Breast epithelium (tissue), 4 donors: ENCODE measurements at places on chromosomes 1 and 21. TPM values are rescaled to one million over a fixed set of nuclear protein-coding genes. Genes with fewer than 3 reads are reported as not detected.

The APOBEC4 gene
- not detected for total RNA-seq

- H3K36me3 ChIP-seq = no peaks in the 10 kb centered on the region
- H3K4me1 ChIP-seq = no peaks in the 10 kb centered on the region
- H3K27me3 ChIP-seq = no peaks in the 10 kb centered on the region
- H3K27ac ChIP-seq = peak overlapping the region; percentile 83
- DNase-seq = no peak
- H3K4me3 ChIP-seq = no peak overlapping the region
These were observed 92.5 kb upstream of the RUNX3 start for GRCh38 chr1:25022361-25023189.

The CXADR gene
- 0.32 TPM for total RNA-seq

DNA sequence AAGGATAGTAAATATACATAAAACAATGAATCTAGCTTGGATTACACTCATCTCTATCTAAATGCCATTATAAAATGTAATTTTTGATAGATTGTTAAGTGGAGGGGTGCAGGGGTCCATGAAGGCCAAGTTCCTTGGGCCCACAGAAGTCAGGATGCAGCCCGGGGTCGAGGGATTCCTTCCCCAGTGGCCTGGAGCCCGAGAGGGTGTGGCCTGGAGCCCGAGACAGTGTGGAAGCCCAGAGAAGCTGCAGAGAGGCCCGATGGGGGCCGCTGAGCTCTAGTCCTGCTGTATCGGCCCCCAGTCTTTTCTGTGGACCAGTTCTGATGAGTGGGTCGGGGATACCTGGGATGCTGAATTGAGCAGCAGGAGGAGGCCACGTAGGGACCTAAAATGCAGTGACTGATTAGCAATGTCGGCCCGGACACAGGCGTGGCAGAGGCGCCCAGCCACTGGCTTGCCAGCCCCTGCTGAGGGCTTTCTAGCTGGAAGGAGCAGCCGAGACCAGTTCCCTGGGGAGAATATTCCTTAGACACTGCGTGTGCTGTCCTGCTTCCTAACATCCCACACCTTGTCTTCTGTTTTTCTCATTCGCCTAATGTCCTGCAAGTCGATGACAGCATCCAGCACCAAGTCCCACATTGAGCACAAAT is 38.9 kb downstream of the UMODL1 start:
- H3K36me3 ChIP-seq = no peaks in the 10 kb centered on the region
- DNase-seq = no peak
- H3K4me3 ChIP-seq = no peak overlapping the region
- no peak overlapping the region for H3K27ac ChIP-seq
- H3K4me1 ChIP-seq = peaks cover 4% of the 10 kb centered on the region

GRCh38 chr1:28359592-28360239 is 9.8 kb upstream of the PHACTR4 start:
- no peak overlapping the region for H3K4me3 ChIP-seq
- H3K27me3 ChIP-seq = no peaks in the 10 kb centered on the region
- H3K4me1 ChIP-seq = no peaks in the 10 kb centered on the region
- DNase-seq = peak; percentile 66
- no peaks in the 10 kb centered on the region for H3K36me3 ChIP-seq

- H3K4me1 ChIP-seq = peaks cover 32% of the 10 kb centered on the region
- DNase-seq = no peak
- no peaks in the 10 kb centered on the region for H3K36me3 ChIP-seq
These were observed at the start of gene DVL1 for GRCh38 chr1:1349256-1350012. Gene DVL1 (minus strand): TSS chr1:1349418. CDS start chr1:1349065, 353 bp downstream.

- no peaks in the 10 kb centered on the region for H3K36me3 ChIP-seq
- H3K27ac ChIP-seq = no peak overlapping the region
- H3K4me1 ChIP-seq = no peaks in the 10 kb centered on the region
- H3K27me3 ChIP-seq = no peaks in the 10 kb centered on the region
- DNase-seq = no peak
- no peak overlapping the region for H3K4me3 ChIP-seq
These were observed 259.2 kb downstream of the GREM2 start for GRCh38 chr1:240352769-240353168.

The LRRC38 gene
- total RNA-seq = not detected

DNA sequence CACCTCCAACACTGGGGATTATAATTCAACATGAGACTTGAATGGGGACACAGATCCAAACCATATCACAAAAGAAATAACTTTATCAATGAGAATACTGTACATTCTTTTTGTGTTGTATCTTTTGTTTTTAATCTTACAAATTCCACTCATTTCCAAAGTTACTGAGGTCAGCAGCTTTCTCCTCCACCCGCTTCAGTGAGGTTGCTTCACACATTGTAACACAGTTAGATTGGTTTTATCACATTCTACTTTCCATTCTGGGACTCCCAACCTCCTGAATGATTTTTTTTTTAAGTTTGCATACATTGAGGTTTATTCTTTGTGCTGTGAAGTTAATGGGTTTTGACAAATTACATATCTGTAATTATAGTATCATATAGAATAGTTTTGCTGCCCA is 43.8 kb downstream of the DDAH1 start:
- no peaks in the 10 kb centered on the region for H3K27me3 ChIP-seq
- no peak for DNase-seq
- H3K27ac ChIP-seq = no peak overlapping the region
- no peaks in the 10 kb centered on the region for H3K4me1 ChIP-seq

- H3K4me1 ChIP-seq = no peaks in the 10 kb centered on the region
- H3K36me3 ChIP-seq = no peaks in the 10 kb centered on the region
- no peak overlapping the region for H3K4me3 ChIP-seq
- no peak overlapping the region for H3K27ac ChIP-seq
- DNase-seq = no peak
- H3K27me3 ChIP-seq = no peaks in the 10 kb centered on the region
These were observed 379.6 kb downstream of the TTLL7 start for GRCh38 chr1:83619170-83619896.

- H3K27me3 ChIP-seq = no peaks in the 10 kb centered on the region
- H3K27ac ChIP-seq = no peak overlapping the region
- H3K4me1 ChIP-seq = no peaks in the 10 kb centered on the region
These were observed 4.7 kb downstream of the SZRD1 start for GRCh38 chr1:16371725-16372124.

- H3K4me1 ChIP-seq = no peaks in the 10 kb centered on the region
- H3K36me3 ChIP-seq = no peaks in the 10 kb centered on the region
- no peak for DNase-seq
- no peak overlapping the region for H3K4me3 ChIP-seq
- no peak overlapping the region for H3K27ac ChIP-seq
These were observed 386.1 kb downstream of the MATN1 start for GRCh38 chr1:30337324-30337620.

GRCh38 chr1:40122855-40123254 is 25.8 kb upstream of the PPT1 start:
- H3K27ac ChIP-seq = no peak overlapping the region
- no peak overlapping the region for H3K4me3 ChIP-seq
- H3K27me3 ChIP-seq = no peaks in the 10 kb centered on the region
- H3K36me3 ChIP-seq = no peaks in the 10 kb centered on the region

DNA sequence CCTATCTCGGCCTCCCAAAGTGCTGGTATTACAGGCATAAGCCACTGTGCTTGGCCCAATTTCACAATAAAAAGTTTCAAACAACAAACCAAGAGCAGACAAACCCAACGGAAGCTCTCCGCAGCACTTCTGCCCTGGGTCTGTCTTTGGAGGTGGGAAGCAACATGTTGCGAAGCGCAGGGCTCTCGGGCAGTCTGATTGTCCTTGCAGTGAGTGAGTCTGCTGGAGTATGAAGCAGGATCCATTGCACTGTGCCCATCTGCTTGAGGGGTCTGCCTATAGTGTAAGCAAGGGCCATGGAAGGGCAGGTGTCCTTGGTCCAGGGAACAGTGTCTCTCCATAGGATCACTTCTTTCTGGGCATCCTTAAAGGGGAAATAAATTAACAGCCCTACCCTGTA is 14.6 kb upstream of the PARP1 start:
- H3K4me1 ChIP-seq = no peaks in the 10 kb centered on the region
- H3K27ac ChIP-seq = no peak overlapping the region
- no peak overlapping the region for H3K4me3 ChIP-seq

The DDR2 gene
- total RNA-seq = 41.9 TPM

The PLCH2 gene
- 10.2 TPM for total RNA-seq

DNA sequence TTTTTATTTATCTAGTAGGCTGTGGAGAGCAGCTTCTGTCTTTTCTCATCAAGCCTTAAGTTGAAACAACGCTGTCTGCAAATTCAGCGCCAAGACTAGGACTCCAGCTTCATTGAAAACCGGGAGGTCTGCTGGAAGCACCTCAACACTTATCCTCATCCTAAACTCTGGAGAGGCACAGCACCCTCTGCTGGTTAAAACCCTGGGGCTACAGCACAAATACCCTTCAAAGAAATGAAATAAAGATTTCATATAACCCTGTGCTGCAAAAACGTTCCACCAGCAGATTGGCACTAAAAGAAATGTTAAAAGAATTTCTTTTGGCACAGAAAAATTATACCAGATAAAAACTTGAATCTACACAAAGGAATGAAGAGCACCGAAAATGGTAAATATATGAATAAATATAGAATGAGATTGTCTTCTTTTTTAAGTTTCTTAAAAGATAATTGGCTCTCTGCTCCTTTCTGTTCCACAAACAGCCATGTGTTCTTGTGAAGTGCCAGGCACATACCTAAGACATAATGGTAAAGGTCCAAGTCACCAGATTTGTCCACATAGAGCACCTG is 227.7 kb upstream of the SAMSN1 start:
- no peak for DNase-seq
- H3K36me3 ChIP-seq = no peaks in the 10 kb centered on the region

- H3K27me3 ChIP-seq = no peaks in the 10 kb centered on the region
- H3K27ac ChIP-seq = no peak overlapping the region
- DNase-seq = peak; percentile 27
- no peaks in the 10 kb centered on the region for H3K4me1 ChIP-seq
- no peaks in the 10 kb centered on the region for H3K36me3 ChIP-seq
These were observed 26.5 kb downstream of the GPR137B start for GRCh38 chr1:236168716-236169429.

DNA sequence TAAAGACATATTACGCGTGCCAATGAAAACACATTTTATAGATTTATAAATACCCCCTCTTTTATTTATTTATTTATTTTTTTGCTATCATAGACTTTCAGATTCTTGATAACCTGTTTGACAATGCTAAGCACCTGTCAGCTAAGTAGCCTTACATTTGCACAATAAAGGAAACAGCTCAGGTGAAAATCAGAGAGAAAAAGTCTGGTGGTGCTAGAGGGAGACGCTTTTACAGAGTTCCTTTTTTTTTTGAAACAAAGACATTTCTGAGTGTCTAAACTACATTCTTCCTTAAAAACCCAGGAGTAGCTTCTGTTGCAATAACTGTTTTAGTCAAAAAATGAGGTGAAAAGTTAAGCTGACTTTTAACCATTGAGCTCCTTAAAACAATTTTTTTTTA is 1611.6 kb downstream of the NCAM2 start:
- no peaks in the 10 kb centered on the region for H3K4me1 ChIP-seq
- H3K27me3 ChIP-seq = no peaks in the 10 kb centered on the region
- no peak overlapping the region for H3K27ac ChIP-seq
- no peaks in the 10 kb centered on the region for H3K36me3 ChIP-seq
- H3K4me3 ChIP-seq = no peak overlapping the region
- DNase-seq = no peak

The S100A16 gene
- 102 TPM for total RNA-seq
